Esophagus muscularis mucosa (tissue), 4 donors: ENCODE measurements at places on chromosomes 6 and 20. TPM values are rescaled to one million over a fixed set of nuclear protein-coding genes. Genes with fewer than 3 reads are reported as not detected.

GRCh38 chr6:38644951-38645350 lies 5.2 kb upstream of the BTBD9 start:
- no peak for DNase-seq

GRCh38 chr6:167089243-167090142 lies 33.4 kb upstream of the CCR6 start:
- peak; percentile 80 for DNase-seq

GRCh38 chr20:49964964-49965780 lies 17.6 kb upstream of the SNAI1 start:
- DNase-seq, result no peak

DNA sequence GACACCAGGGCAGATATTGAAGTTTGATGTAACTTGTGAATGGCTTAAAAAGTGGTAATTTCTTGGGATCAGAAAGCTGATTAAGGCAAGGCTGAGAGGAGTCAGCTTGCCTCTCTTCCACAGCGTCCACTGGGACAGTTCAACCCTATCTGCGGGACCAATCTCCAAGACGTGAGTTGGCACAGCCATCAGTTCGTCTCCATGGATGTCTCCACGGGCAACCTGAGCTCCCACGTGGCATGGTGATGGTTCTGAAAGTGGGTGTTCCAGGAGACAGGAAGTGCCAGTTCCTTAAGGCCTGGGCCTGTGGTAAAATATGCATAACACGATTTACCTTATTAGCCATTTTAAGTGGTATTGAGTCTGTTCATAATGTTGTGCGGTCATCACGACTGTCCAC lies 67.9 kb upstream of the BHLHE23 start:
- DNase-seq, result no peak

- DNase-seq, result no peak
Observed at GRCh38 chr6:45422503-45423110, 44.9 kb upstream of the SUPT3H start.

GRCh38 chr6:322940-323729 lies 30.8 kb downstream of the DUSP22 start:
- DNase-seq, result no peak

CRISP3 gene
- total RNA-seq, result not detected

GRCh38 chr6:49979584-49979983 lies 10.2 kb upstream of the DEFB113 start:
- no peak for DNase-seq

GSTA3 gene
- not detected for total RNA-seq

- no peak for DNase-seq
Observed at GRCh38 chr6:167759912-167760311, 66.8 kb upstream of the AFDN start.
